Activated CD4-positive, alpha-beta T cell treated with anti-CD3 and anti-CD28 coated beads, Interleukin-10, Interleukin-2, amounts not matched to agents 100 ng/mL and 50 ng/mL, durations not matched to agents 16 hours and 8 hours (primary cell): ENCODE measurements at places on chromosomes 4 and X.

GRCh38 chr4:23889391-23889790 is 456 bp downstream of the PPARGC1A start:
- no peak for DNase-seq

DNA sequence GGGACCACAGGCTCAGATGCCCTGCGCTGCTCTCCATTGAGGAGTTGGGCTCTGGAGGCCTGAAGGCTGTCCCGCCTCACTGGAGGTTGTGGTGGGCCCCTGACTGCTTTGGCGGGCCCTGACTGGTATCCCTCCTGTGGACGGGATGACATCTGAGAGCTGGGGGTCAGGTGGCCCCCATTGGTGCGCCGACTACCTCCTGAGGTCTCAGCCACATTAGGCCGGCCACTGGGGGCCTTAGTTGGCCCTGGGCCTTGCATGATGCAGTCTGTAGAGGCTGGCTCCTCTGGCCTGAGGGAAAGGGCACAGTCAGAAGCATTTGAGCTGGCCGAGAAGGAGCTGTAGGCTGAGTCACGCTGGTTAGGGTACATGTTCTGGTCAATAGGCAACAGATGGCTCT is 164.5 kb upstream of the DGKK start:
- no peak for DNase-seq

GRCh38 chr4:168999809-169000208 is 10.2 kb downstream of the CBR4 start:
- DNase-seq, result no peak

DNA sequence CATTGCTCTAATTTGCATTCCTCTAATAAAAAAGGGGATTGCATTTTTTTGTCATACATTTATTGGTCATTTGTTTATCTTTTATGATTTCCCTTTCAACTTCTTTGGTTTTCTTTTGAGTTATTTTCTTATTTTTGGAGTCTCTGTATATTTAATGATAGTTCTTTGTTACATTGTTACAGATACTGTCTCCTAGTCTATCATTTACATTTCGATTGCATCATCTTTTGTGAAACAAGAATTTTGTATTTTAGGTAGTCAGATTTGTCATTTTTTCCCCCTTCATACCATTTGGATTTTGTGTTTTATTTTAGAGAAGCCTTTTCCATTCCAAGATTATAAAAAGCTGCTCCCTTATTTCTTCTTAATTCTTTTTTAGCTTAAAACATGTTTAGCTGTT is 37.1 kb downstream of the SNX25 start:
- no peak for DNase-seq

- no peak for DNase-seq
Measured at GRCh38 chr4:146398896-146399445, 122.8 kb downstream of the SLC10A7 start.

DNA sequence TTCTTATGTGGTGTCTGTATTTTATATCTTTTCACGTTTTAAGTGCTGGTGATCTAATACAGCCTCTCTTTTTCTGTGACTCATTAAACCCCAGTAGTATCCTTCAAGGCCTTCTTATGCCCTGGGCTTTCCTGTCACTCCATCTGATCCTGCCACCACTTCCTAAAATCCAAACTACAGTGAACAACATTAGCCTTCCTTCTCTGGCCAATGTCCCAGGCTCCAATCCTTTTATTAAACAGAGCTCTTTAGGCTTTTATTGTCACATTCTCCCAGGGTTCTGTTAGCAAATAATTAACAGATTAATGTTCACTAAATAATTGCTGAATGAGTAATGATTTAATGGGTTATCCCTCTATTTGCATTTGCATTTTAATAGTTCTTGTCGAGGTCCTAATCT is 47.9 kb upstream of the ITM2A start:
- no peak for DNase-seq

GRCh38 chr4:7738458-7739076 is 201.1 kb downstream of the AFAP1 start:
- DNase-seq, result no peak

DNA sequence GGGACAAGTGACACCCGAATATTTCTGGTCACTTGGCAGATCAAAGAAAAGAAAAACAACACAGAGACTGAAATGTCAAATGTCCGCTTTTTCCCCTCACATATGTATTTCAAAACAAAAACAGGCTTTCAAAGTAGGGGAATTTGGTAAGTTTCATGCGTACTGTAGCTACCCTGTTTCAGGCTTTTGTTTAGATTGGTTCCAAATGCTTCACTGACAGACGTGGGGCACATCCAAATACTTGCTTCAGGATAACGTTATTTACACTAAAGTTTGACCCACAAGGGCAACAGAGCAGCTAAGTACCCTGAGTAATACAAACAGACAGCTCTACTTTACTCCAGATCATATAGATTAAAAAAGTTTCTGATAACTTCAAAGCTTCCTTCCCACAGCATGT is 804.5 kb upstream of the POU3F4 start:
- no peak for DNase-seq
